ENCODE measurements at places on chromosomes 6 and 20. TPM values are rescaled to one million over a fixed set of nuclear protein-coding genes. Genes with fewer than 3 reads are reported as not detected.

The TBX18 gene
- 15.8 TPM for total RNA-seq

The UNC5CL gene
- total RNA-seq: 0.38 TPM

The ME1 gene
- total RNA-seq: 44.2 TPM

The CST5 gene
- total RNA-seq: not detected

The SLC32A1 gene
- total RNA-seq: not detected

The PTCRA gene
- total RNA-seq: not detected

The NT5E gene
- 40.7 TPM for total RNA-seq

The OLIG3 gene
- total RNA-seq: not detected

The RALGAPB gene
- total RNA-seq: 11.2 TPM

The HINT3 gene
- total RNA-seq: 7.5 TPM

The MCHR2 gene
- total RNA-seq: not detected

Data from A549 treated with ZK216348 at 1 μM for 4 hours (cell line).